ENCODE measurements at places on chromosomes 7 and 10. TPM values are rescaled to one million over a fixed set of nuclear protein-coding genes. Genes with fewer than 3 reads are reported as not detected.

Gene TMEM248
- 113 TPM for total RNA-seq

Gene TMEM229A
- total RNA-seq, result not detected

- H3K27ac ChIP-seq, result no peak overlapping the region
- H3K4me1 ChIP-seq, result no peaks in the 10 kb centered on the region
- H3K4me3 ChIP-seq, result no peak overlapping the region
Observed at GRCh38 chr10:77702166-77702565, 64.6 kb upstream of the KCNMA1 start.

- peak; percentile 47 for DNase-seq
- H3K36me3 ChIP-seq, result no peaks in the 10 kb centered on the region
- H3K27me3 ChIP-seq, result no peaks in the 10 kb centered on the region
- H3K27ac ChIP-seq, result no peak overlapping the region
- H3K4me1 ChIP-seq, result no peaks in the 10 kb centered on the region
Observed at GRCh38 chr10:97135464-97135863, 50.3 kb downstream of the SLIT1 start.

- DNase-seq, result no peak
- H3K27ac ChIP-seq, result no peak overlapping the region
- H3K4me1 ChIP-seq, result no peaks in the 10 kb centered on the region
- no peaks in the 10 kb centered on the region for H3K36me3 ChIP-seq
- H3K27me3 ChIP-seq, result no peaks in the 10 kb centered on the region
Observed at GRCh38 chr10:123831259-123831658, 60.3 kb downstream of the CPXM2 start.

DNA sequence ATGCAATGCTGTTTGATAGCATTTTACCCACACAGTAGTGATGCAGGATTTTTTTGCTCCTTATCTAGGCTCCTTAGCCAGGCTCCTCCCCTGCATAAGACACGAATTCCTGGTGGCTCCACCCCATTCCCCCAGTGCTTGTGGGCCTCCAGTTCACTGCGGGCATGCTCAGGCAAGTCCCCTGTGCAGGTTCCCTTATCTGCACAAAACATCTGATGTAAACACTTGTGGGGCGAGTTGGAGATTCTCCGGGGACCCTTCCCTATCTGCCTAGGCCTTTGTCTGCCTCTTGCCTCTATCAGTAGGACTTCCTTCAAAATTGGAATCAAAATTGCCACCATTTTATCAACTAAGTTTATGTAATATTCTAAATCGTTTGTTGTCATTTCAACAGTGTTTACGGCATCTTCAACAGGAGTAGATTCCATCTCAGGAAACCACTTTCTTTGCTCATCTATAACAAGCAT lies 5.4 kb upstream of the STK17A start:
- no peaks in the 10 kb centered on the region for H3K36me3 ChIP-seq
- H3K27me3 ChIP-seq, result no peaks in the 10 kb centered on the region
- no peaks in the 10 kb centered on the region for H3K4me1 ChIP-seq
- no peak for DNase-seq
- H3K27ac ChIP-seq, result no peak overlapping the region
- no peak overlapping the region for H3K4me3 ChIP-seq

Measured in kidney (tissue), 22 donors.